ENCODE measurements at places on chromosomes 2 and 18. TPM values are rescaled to one million over a fixed set of nuclear protein-coding genes. Genes with fewer than 3 reads are reported as not detected.

Gene ADCYAP1
- total RNA-seq: not detected

Gene TRIM54
- total RNA-seq: 282 TPM

Gene GAREM2
- total RNA-seq: 1.4 TPM

Gene CCDC148
- 0.78 TPM for total RNA-seq

Gene B3GNT7
- total RNA-seq: 9.1 TPM

Gene GRHL1
- 0.81 TPM for total RNA-seq

Gene NEB
- 0.87 TPM for total RNA-seq

All from Right ventricle myocardium inferior (tissue), 1 donor.